Renal cortex interstitium (tissue), 15 donors: ENCODE measurements at places on chromosomes 6 and 20.

DNA sequence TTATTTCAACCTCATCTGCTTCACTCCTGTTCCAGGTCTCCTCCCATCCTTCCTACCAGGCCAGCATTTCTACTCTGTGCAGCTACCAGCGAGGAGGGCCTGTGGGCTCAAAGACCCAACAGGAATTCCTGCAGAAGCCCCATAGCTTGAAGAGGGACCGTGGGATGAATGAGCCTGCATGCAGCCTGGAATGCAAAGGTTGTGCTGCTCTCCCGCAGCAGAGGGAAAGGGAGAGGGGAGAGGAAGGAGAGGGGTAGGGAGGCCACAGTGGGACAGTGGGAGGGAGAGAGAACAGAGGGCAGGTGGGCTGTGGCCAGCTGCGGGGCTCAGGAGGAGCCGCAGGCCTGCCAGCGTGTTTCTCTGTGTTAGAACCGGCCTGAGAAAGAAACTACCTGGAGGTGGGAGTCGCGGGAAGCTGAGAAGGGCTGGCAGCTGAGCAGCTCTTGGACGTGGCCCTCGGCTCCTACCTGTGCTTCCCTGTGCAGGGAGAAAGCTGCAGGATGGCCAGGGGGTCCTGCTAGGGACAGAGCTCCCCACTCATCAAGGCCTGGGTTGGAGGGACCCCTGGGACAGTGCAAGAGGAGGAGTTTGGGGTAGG is 66.1 kb upstream of the MLN start:
- DNase-seq = no peak

DNA sequence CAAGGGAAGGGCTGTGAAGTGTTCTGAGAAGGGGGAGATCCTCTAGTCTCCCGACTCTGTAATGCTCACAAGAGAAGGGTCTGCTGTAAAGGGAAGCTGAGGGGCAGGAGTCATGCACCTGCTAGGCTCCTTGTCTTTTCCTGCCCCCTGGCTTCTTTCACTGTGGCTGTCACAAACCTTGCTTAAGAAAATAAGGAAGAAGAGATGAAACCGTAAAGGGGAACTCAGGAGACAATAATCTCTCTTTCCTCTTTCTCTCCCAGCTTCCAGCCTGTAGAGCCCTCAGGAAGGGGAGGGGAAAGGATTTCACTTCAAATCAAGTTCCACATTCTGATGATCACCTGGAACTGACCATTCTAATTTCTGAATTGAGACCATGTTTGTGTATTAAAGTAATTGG is 26.3 kb downstream of the SLC13A3 start:
- DNase-seq = no peak

DNA sequence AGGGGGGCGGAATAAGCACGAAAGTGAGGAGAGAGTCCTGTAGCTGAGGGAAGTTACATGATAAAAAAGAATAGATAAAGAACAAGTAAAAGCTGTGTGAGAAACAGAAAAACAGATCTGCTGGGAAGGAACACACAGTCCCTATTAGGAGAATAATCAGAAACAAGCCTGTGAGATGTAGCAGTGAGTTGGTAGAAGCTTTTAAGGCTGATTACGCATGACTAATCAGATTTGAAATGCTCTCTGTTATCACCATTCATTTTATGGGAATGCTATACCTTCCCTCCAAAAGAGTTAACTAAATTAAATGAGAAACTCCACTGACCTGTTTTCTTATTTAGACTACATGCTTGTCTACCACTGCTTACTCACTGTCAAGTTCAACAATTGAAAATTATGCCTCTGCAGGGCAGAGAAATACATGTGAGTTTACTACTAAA is 15.8 kb downstream of the REPS1 start:
- no peak for DNase-seq

- no peak for DNase-seq
These were observed 35.4 kb upstream of the PIM1 start for GRCh38 chr6:37134396-37135191.

DNA sequence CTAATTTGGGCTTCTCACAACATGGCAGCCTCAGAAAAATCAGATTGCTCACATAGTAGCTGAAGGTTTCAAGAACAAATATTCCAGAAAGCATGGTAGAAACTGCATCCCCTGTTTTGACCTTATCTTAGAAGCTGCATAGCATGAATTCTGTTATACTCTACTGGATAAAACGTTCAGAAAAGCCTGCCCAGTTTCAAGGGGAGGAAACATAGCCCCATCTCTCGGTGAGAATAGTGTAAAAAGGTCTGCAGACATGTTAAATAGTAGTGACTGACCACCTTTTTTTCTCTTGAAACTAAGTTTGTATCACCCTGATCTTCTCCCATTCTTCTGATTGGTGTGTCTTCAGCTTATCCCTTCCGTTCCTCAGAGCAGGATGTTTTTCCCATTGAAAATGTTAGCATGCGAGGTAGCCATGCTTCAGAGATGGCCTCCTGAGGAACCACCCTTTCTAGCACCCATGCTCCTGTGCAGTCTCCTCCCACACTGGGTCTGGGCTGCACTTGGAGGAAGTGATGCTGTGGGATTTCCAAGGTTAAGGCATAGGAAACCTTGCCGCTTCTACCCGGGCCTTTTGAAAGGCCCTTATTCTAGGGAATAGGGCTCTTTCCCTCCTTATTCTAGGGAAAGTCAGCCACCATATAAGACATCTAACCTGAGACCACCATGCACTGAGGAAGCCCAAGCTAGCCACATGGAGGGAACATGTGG is 50.1 kb downstream of the MARCKS start:
- DNase-seq = no peak

DNA sequence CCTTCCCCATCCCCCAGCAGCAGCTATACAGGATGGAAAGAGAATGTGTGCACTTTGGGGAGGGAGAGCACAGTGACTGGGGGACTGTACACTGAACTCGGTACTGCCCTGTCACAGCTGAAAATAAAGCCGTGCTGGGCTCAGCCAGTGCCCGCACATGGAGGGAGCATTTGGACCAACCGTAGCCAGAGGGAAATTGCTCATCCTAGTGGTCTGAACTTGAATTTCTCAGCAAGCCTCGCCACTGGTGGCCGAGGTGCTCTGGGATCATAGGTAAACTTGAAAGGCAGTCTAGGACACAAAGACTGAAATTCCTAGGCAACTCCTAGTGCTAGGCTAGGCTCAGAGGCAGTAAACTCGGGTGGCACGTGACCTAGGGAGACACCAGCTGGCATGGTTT is 61.0 kb downstream of the DZANK1 start:
- DNase-seq = no peak
